ENCODE measurements at places on chromosomes 12 and 14.

DNA sequence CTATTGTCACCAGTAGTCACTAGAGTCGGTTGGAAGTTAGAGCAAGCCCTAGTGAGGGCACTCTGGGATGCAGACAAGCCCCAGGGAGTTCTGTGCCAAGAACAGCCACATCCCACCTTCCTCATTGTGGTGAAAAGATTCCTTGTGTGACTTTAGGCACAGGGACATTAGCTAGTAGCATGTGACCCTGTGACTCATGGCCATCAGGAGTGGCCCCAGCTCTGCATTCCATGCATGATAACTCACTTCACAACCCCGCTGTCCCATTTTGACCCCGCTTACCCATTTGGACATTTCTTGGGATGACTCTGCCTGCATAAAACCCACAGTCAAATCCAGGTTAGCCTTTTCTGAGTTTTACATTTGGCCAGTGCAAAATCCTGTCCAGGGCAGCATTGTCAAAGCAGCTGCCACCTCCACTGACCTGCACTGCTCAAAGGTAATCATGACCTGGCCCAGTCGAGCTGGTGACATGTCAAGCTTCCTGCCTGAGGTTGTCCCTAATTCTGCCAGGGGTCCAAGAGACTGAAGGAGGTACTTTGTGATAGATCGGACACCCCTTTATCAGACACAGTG lies 430.5 kb downstream of the DPF3 start:
- H3K27ac ChIP-seq, result no peak overlapping the region
- no peaks in the 10 kb centered on the region for H3K27me3 ChIP-seq
- H3K4me1 ChIP-seq, result no peaks in the 10 kb centered on the region
- no peaks in the 10 kb centered on the region for H3K36me3 ChIP-seq
- H3K4me3 ChIP-seq, result no peak overlapping the region

- no peak for DNase-seq
- no peaks in the 10 kb centered on the region for H3K27me3 ChIP-seq
- H3K4me1 ChIP-seq, result peaks cover 19% of the 10 kb centered on the region
- no peak overlapping the region for H3K27ac ChIP-seq
These were observed 4.5 kb downstream of the SLC35E3 start for GRCh38 chr12:68750506-68750905.

DNA sequence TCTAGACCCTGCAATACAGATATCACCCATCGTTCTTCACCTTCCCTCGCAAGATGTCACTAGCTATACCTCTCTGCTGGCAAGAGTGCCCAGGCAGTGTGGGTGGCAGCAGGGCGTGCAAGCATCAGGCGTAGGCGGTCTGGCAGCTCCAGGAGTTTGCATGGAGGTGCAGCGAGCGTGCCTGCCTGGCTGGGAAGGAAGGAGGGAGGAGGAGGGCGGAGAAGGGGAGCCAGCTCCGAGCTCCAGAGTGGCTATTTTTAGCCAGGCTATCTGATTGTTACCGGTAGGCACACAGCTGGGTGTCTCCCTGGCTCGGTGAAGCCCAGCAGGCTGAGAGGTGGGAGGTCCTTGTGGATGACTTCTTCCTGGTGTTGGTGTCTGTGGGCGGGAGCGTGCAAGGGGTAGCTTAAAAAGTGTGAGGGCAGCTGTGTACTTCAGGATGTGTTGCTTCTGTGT lies 6.2 kb downstream of the FOXJ2 start:
- H3K27me3 ChIP-seq, result no peaks in the 10 kb centered on the region
- peaks cover 62% of the 10 kb centered on the region for H3K4me1 ChIP-seq
- peaks cover 40% of the 10 kb centered on the region for H3K36me3 ChIP-seq

DNA sequence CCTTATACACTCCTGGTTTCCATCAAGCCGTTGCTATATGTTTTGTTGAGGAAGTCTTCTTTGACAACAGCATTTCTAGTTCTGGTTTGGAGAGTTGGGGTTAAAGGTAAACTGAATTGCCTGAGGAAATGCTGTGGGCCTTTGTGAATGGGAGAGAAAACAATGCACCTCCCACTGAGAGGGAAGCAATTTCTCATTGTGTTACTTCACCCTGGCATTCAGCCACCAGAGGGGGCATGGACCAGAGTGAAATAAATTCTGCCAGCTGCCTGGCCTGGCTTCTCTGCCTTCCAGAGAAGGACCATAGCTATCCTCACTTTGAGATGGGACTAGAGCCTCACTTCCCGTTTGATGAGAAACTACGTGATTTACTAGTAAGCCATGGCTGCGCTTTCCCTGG lies 475.3 kb downstream of the EGLN3 start:
- H3K27me3 ChIP-seq, result no peaks in the 10 kb centered on the region
- DNase-seq, result peak; percentile 18
- no peak overlapping the region for H3K4me3 ChIP-seq

- H3K4me3 ChIP-seq, result no peak overlapping the region
- no peak overlapping the region for H3K27ac ChIP-seq
- H3K4me1 ChIP-seq, result no peaks in the 10 kb centered on the region
- no peaks in the 10 kb centered on the region for H3K36me3 ChIP-seq
- no peaks in the 10 kb centered on the region for H3K27me3 ChIP-seq
These were observed 54.9 kb upstream of the TMX1 start for GRCh38 chr14:51185180-51185579.

DNA sequence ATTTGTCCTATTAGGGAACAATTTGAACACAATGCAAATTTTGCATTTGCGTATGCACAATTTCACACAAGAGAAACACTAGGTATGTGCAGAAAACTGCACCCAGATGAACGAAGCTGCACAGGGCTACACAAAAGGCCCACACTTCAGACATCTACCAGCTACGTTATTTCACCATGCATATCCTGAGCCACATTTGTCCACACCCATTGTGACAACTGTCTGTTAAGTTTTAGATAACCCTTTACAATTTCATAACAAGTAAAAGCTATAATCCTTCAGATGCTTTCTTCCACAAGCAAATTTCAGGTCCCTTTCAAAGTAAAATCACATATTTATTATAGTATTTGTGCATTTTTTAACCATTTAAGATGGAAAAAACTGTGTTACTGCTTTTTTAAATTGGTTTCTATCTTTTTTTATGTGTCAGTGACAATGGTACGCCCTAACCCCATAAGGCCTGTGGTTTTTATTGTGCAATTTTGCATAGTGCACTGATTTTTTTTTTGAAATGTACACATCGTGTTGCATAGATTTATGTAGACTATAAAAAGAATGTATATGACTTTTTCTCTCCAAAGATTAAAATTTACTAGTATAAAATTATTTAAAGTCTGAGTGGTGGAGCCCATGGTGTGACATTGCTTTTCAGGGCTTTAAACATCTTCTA lies 87.8 kb upstream of the BTG1 start:
- H3K4me3 ChIP-seq, result no peak overlapping the region
- H3K36me3 ChIP-seq, result no peaks in the 10 kb centered on the region
- no peaks in the 10 kb centered on the region for H3K27me3 ChIP-seq
- DNase-seq, result no peak

DNA sequence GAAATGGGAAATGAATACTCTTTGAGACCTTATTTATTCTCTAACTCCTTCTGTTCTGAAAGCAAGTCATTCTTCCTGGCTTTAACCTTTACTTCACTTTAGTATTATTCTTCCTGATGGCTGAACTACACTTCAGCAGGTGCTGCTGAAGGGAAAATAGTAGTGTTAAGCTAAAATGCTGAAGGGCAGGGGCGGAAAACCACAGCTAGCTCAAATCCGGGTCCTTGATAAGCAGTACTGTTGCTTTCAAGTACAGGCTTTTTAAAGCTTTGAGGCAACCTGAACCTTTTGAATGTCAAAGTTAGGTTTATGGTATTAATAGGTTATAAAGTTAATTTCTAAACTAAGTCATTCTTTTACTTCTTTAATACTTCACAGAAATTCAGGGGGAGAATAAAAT lies 10.7 kb downstream of the CCDC196 start:
- DNase-seq, result no peak
- no peaks in the 10 kb centered on the region for H3K4me1 ChIP-seq
- H3K27me3 ChIP-seq, result no peaks in the 10 kb centered on the region
- H3K36me3 ChIP-seq, result no peaks in the 10 kb centered on the region

- H3K4me3 ChIP-seq, result no peak overlapping the region
- no peaks in the 10 kb centered on the region for H3K36me3 ChIP-seq
- no peaks in the 10 kb centered on the region for H3K27me3 ChIP-seq
- H3K27ac ChIP-seq, result no peak overlapping the region
- DNase-seq, result no peak
- H3K4me1 ChIP-seq, result no peaks in the 10 kb centered on the region
These were observed 331.6 kb upstream of the STXBP6 start for GRCh38 chr14:25381498-25381897.

GRCh38 chr12:65941388-65941787 lies 117.1 kb downstream of the HMGA2 start:
- no peaks in the 10 kb centered on the region for H3K4me1 ChIP-seq
- no peak overlapping the region for H3K4me3 ChIP-seq
- no peak overlapping the region for H3K27ac ChIP-seq
- no peaks in the 10 kb centered on the region for H3K36me3 ChIP-seq

Data from CD4-positive, alpha-beta T cell (primary cell).